ENCODE measurements at places on chromosomes 1 and 21.

DNA sequence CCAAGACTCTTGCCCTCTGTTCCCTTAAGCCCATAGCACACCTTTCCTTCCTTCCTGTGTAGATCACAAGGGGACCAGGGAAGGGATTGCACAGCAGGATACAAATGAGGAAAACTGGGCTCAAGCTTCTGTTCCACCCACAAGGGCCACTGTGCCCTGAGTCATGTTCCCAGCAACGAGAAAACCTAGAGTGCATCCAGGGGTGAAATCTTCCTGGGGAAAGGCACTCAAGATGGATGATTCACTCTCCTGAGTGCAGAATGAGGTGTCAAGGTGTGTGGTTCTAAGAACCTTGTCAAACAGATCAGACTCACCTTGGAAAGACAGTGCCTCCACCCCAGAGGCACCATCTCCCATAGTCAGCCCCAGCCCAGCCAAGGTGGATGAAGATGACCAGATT lies 40.7 kb upstream of the EYA3 start:
- DNase-seq: no peak

DNA sequence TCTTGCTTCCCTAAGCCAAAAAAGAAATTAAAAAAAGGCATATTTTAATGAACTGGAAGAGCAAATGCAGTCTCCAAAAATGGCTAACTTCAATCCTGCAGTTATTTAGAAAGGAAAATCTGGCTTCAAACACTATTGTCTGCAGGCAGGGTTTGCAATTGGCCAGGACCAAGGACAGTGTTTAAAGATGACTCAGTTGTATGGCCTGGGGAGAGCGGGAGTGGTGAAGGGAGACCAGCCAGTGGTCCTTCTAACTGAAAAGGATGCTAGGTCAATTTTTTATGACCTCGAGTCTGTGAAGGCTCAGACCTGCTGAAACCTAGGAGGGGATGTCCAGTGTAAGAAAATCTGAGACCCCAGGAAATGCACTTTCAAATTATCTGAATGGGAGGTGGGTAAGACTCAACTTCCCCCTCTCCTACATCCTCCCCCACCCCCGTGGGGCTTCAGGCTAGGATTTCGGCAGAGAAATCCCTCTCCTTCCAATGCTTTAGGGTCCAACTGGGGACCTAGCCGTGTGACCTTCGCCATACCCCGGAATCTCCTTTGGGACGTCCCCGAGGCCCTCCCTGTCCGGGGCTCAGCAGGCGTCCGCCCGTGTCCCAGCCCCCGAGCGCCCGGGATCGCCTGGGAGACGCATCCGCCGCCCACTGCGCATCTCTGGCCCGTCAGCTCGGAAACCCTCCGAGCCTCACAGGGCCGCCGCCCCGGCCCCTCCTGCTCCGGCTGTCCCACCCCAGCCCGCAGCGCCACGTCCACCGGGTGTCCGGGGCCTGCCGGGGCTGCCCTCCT lies 602 bp upstream of the RIMKLA start:
- peak; percentile 14 for DNase-seq

DNA sequence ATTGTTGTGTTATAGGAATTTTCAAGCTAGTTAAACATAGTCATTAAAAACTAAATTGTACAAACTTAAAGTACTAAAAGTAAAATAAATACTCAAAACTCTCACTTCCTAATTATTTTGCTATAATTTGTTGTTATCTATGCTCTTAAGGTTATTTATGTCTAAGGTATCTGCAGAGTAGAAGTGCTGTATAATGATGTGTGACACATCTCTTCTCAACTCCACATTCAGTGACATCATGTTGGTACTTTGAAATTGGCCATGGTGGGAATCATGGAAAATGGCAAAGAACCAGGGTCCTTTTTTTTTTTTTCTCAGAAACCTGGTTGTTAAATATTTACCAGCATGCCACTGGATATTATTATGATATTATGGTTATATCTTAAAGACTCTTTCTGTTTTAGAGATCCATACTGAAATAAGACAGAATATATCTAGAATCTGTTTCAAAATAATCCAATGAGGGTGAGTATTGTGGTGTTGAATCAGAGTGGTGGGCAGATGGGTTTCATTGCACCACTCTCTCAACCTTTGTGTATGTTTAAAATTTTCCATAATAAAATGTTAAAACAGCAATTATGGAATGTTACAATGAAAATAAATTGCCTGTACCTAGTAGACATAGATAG lies 22.4 kb downstream of the LRRC8B start:
- no peak for DNase-seq

GRCh38 chr1:198970916-198971315 lies 332.1 kb downstream of the PTPRC start:
- no peak for DNase-seq

DNA sequence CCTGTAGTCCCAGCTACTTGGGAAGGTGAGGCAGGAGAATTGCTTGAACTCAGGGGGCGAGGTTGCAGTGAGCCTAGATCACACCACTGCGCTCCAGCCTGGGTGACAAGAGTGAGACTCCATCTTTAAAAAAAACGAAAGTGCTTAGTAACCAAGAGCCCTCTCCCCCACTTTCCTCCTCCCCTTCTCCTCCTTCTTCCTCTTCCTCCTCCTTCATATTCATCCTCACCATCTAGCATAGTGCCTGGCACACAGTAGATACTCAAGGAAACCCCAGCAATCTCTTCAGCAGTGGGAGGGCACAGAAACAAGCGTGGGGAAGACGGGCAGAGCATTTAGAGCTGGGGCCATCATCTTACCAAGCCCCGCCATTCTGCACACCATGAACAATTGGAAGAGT lies 119.4 kb upstream of the SLC45A1 start:
- no peak for DNase-seq

DNA sequence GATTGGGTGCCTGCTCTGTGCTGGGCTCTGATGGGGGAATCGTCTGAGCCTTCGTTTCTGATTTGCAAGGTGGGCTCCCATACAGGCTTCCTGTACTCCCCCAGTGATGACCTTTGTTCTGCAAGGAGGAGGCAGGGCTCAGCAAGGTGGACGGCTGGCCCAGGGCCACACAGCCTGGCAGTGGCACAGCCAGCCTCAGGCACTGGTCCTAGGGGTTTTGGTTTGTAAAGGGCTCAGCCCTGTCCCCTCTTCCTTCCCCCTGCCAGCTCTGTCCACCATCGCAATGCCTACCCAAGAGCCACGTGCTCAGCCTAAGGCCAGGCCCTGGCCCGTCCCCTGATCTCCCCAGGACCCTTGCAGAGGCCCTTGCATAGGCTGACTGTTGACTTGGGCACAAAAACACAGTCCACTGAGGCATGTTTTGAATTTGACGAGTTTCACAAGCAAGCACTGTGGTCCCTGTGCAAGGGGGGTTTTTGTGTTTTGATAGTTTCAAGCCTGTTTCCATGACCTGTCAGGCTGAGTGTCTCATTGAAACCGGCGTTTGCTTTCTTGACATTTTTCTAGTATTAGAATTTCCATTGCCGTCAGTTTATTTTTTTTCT lies 39.5 kb upstream of the TNFRSF1B start:
- DNase-seq: no peak

DNA sequence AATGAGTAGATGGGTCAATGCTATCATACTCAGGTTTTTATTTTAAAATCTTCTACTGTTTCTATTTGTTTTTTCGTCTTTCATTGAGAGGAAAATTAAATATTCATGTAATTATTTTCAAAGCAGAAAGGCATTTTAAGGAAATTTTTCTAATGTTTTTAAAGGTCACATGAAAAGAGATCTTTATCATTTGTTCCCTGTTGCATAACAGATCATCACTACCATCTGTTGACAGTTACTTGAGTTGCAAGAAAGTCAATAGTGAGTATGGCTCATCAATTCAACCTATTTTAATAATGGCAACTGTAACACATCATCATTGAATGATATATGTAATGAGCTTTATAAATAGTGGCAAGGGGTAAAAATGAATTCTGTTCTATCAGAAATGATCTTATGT lies 369.7 kb downstream of the DPYD start:
- DNase-seq: no peak
